ENCODE measurements at places on chromosomes 6 and 20.

DNA sequence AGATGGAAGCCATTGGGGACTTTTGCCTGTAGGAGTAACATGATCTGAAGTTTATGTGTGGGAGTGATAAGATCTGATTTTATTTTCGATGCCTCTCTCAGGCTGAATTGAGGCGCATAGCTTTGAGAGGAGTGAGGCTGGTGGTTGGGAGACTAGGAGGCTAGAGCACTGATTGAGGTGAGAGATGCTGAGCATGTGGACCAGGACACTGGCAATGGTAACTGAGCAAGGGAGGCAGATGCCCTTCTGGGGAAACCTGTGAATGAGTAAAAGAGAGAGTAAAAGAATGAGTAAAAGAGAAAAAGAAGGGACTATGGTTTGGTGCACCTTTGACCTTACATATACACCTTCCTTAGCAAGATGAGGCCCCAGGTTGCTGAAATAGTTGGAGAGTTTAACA is 3.0 kb downstream of the RRP36 start:
- no peak for DNase-seq

DNA sequence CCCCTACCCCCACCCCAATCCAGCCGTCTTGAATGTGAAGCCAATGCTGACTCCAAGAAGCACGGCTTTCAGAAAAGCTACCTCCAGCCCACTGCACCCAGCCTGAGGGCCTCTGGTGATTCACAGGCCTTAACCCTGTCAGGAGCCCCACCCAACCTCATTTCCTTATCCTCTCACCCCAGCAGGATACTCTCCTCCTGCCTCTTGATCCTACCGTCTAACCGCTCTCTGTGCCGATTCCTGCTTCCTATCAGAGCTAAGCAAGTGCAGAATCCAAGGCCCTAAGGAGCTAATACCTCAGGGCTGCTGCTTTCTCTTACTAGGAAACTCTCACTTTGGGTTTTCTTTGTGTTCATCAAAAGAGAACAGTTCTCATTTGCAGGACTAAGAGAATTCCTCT is 47.2 kb downstream of the TRERF1 start:
- DNase-seq, result no peak

GRCh38 chr20:4973330-4974097 is 27.8 kb downstream of the SLC23A2 start:
- peak; percentile 10 for DNase-seq

- no peak for DNase-seq
These were observed 32.8 kb upstream of the SIRPB2 start for GRCh38 chr20:1524004-1524403.

- DNase-seq, result no peak
These were observed 154.6 kb upstream of the TSHZ2 start for GRCh38 chr20:52817511-52817910.

DNA sequence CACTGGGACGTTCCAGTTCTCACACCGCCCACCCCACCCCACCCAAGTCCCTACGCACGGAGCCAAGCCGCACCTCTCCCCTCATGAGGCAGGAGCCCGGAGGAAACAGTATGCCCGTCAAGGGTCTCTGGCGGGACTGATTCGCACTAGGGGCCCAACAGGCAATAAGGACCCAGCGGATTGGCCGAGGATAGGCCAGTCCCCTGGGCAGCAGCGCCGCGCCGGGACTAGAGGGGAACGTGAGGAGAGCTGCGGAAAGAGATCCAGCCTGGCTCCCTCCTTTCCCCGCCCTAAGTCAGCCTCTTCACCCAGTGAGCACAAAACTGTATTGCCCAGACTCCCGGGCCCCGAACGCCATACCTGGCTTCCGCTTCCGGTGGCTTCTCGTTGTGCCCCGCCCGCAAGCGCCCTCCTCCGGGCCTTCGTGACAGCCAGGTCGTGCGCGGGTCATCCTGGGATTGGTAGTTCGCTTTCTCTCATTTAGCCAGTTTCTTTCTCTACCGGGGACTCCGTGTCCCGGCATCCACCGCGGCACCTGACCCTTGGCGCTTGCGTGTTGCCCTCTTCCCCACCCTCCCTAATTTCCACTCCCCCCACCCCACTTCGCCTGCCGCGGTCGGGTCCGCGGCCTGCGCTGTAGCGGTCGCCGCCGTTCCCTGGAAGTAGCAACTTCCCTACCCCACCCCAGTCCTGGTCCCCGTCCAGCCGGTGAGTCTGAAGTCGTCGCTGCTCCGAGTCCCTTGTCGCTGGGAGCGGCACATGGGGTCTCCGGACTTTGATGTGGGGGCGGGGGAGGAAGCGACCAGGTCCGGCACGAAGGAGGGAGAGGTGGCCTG is at the start of gene CSNK2B:
Gene CSNK2B, plus strand, starts transcription at position 580 of the 836 bp plus-strand sequence. CDS start 752 bp downstream, outside the sequence.
- DNase-seq, result peak; percentile 98

DNA sequence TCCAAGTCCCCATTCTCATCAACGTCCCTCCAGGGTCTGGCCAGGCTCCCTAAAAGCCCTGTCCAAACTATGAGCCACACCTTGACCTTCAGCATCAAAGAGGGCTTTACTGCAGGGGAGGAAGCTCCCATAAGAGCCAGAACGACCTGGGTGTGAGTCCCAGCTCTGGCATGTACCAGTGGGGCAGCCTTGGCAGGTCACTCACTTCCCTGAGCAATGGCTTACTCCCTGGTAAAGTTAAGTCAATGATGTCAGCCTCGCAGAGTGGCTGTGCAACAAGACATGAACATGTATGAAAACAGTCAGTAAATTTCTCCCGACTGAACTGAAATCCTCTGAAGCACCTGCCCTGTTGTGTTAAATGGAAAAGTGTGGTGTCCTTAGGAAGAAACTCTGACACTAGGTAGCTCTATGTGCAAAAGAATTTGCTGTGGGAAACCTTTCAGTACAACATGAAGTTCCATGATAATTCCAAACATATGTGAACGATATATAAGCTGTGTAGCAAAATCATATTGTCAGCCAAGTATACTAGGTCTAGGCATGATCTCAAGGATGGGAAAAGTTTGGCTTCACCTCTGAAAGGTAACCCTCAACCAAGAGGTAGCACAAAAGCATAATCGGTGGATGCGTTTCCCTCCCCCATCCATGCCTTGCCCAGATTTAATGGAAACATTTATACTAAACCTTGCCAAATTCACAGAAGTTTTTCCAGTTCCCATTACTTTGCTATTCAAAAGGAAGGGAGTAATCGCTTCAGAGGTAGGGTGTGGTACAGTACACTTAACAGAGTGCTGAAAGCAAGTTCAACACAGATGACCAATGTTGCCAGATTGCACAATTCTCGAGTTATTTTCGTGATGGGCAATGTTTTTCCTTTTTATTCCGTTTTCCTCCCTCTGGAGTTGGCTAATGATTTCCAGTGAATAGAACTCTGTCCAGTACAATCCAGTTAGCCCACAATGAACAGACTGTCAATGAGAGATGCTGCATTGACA is 49.0 kb upstream of the RANBP9 start:
- DNase-seq, result no peak

DNA sequence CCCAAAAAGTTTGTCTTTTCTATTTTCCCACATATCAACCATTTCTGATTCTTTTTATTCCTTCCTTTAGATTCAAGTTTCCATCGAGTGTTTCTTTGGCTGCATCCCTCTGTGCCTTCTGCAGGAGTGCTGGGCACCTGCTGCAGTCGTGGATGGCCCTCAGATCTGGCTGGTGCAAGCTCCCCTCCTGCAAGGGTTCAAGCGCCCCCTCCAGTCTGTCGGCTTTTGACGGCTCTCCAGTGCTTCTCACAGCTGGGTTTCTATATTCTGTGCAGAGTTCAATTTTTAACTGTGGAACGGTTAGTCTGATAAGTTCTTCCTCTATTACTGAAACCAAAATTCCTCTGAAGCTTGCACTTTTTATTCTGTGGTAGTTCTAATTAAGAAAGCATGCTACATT is 132.1 kb downstream of the HUS1B start:
- DNase-seq, result no peak

DNA sequence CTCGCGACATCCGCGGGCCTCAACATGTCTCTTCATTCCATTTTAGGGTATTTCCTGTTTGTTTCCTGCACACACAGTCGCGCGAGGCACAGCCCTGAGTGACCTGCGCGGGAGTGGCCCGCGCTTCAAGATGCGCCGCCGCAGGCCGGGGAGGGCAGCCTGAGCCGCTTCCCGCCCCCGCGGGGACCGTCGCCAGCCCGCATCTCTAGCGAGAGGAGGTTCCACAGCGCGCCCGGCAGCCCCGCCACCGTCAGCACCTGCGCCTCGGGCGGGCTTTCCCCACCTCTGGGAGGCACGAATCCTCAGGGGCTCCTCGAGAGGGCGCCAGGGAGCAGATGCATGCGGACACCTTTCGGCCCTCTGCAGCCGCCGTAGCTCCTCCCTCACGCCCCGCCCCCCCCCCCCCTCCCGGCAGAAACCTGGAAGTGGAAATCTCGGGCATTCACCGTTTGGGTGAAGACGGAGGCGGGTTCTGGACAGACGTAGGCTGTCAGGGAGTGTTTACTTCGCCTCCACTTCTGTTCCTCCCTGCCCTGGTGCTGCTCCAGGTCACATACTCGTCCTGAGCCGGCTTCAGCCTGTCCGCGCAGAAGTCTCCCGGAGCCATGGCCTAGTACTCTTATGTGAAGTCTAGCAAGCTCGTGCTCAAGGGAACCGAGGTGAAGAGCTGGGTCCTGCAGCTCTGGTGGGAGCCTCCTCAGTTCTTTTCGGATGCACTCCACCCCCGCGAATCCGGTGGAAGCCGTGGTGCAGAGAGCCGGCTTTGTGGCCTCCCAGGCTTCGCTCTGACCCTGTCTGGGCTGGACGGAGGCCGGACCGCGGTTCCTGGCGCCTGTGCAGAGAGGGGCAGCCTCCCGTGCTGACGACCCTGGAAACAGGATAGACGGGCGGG is 880.5 kb upstream of the DEFB115 start:
- peak; percentile 48 for DNase-seq

- no peak for DNase-seq
These were observed 4.1 kb upstream of the CALHM5 start for GRCh38 chr6:116507324-116507723.

- DNase-seq, result peak; percentile 24
These were observed 27.8 kb downstream of the CASS4 start for GRCh38 chr20:56439771-56440291.

- DNase-seq, result no peak
These were observed 97.3 kb downstream of the CAP2 start for GRCh38 chr6:17490724-17491123.

DNA sequence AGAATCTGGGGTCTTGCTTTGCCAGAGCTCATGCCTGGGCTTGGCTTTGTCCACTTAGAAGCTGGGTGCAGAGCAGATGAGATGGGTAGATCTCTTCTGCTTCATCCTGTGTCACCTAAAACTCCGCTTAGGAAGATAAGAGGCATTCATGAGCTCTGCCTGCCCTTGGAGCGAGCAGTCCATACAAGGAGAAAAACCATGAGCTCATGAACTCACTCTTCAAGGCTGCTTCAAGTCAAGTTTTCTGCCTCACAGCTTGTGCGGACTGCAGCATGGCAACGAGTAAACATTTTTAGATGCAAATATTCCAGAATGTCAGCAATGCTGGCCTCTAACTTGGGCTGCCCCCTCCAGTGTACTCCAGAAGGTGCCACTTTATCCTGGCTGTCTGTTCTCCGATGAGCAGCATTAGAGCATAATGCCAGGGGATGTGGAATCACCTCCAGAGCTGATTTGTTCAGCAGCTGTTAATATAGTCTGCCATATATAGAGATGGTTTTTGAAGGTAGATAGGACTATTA is 10.7 kb upstream of the UQCC2 start:
- DNase-seq, result no peak

DNA sequence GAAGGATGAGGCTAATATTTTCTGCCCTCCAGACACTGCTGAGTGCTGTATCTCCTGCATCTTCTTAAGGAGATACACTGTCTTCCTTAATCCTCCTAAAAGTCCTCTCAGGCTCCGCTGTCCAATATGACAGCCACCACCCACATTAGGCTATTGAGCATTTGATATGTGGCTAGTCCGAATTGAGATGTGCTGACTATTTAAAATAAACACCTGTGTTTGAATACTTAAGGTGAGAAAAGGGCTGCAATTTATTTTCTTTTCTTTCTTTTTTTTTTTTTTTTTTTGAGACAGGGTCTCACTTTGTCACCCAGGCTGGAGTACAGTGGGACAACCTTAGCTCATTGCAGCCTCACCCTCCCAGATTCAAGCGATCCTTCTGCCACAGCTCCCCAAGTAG is 3.1 kb upstream of the RGL2 start:
- DNase-seq, result no peak

DNA sequence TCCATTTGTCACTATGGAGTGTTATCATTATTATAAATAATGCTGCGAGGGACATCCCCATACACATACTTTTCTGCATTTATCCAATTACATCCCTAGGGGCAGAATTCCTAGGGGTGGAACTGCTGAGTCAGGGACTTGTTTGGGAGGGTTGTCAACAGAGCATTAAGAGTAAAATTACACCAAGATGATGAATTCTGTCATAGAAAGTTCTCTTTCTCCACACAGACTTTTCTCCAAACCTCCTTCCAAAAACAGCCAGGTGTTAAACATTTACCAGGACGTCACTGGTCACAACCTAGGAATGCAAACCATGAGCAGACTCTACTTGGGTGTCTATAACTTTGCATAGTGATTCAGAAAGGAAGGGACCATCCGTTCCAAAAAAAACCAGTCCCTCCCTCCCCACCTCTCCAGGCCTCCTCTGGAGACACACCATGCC is 95.5 kb downstream of the PRND start:
- no peak for DNase-seq

- no peak for DNase-seq
These were observed 603 bp downstream of the TASP1 start for GRCh38 chr20:13638162-13638495.

DNA sequence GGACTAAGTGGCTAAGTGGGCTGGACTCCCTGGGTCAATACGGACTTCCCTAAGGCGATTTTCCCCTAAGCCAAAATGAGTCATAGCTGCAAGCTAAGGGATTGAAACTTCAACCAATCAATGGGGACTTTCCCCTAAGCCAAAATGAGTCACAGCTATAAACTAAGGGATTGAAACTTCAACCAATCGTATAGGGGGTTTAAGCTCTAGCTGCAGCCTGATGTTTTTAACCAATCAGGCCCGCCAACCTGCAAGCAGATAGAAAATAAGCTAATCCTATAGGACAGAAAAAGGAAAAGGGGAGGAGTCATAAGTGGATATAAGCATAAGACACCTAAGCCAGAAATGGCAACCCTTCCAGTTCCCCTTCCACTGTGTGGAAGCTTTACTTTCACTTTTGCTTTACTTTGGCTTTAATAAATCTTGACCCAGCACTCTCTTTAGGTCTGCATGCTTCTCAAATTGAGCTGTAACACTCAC is 655.0 kb upstream of the HS3ST5 start:
- DNase-seq, result no peak

Data from naive thymus-derived CD8-positive, alpha-beta T cell (primary cell).